Left renal pelvis (tissue), 4 donors: ENCODE measurements at places on chromosomes 2 and 18.

GRCh38 chr2:46337208-46337994, 40.2 kb downstream of the EPAS1 start:
- no peak for DNase-seq

DNA sequence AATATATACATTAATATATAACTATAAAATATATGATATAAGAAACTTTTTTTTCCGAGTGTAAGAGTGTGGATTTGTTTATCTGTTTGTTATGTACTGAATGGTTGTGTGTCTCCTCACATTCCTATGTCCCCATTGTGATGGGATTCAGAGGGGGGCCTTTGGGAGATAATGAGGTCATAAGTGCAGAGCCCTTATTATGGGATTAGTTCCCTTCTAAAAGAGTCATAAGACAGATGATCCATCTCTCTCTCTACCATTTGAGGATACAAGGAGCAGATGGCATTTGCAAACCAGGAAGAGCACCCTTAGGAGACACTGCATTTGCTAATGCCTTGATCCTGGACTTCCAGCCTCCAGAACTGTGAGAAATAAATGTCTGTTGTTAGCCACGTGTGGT, 30.3 kb upstream of the SAP130 start:
- DNase-seq: no peak

- no peak for DNase-seq
Observed at GRCh38 chr2:145524836-145525235, 1004.9 kb upstream of the ZEB2 start.

DNA sequence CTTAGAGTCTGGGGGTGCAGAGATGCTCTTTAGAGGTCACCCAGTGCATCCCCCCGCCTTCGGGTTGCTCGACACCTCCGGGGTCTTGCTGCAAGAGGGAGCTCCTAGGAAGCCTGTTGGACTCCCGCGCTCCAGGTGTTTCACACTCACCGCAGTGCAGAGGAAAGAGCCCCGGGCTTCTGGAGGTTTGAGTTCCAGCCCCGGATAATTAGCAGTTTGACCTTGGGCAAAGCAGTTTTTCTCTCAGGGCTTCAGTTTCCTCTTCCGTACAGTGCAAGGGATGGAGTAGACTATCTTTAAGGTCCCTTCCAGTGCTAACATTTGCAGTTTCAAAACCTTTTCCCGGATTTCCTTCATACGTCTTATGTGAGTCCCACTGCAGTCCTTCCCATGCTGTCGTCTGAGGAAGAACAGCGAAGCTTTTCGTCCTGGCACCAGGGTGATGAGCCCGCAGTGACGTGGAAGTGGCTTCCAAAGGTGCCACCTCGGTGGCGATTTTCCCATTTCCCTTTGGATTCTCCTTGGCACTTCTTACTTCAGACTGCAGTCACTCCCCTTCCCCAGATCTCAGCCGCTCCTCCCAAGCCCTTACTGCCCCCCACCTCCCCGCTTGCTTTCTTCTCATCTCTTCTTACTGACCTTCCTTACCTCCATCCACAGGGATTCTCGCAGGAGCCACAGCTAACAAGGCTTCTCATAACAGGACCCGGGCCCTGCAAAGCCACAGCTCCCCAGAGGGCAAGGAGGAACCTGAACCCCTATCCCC, 585 bp downstream of the PNKD start:
- no peak for DNase-seq

DNA sequence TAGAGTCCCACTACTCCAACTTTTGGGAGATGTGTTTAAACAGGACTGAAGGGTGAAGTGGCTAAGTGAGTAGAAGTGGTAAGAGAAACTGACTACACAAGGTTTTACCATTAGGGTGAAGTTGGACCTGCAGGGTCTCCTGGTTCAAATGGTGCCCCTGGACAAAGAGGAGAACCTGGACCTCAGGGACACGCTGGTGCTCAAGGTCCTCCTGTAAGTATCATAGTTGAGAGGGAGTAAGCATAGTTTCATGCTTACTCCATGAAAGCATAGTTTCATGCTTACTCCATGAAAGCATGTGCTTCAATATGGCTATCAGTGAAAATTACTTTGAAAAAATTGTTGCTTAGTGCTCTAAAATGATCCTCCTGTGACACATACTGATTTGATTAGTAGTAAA, 19.1 kb downstream of the COL3A1 start:
- no peak for DNase-seq

DNA sequence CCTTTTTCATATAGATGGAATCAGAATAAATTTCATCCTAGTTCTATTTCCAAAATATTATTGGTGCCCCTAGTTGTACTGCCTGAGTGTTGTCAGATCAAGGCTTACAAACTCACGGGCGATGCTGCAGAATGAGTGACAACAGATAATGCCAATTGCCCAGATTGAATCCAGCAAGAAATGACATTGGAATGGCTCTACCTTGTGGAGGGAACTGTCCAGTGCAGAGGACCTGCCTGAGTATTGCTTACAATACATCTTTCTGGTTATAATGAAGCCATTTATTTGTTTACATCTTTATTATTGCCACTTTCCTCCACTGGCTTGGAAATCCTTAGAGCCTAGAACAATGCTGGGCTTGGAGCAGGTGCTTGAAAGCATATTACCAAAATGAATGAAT, 7.8 kb upstream of the IL1R2 start:
- no peak for DNase-seq
